ENCODE measurements at places on chromosomes 16 and 17. TPM values are rescaled to one million over a fixed set of nuclear protein-coding genes. Genes with fewer than 3 reads are reported as not detected.

EVPL gene
- total RNA-seq, result 0.16 TPM

TMEM92 gene
- not detected for total RNA-seq

ANKRD40CL gene
- not detected for total RNA-seq

CCL1 gene
- total RNA-seq, result not detected

FZD2 gene
- total RNA-seq, result 3.9 TPM

MMP28 gene
- total RNA-seq, result 51.7 TPM

PPP1R1B gene
- total RNA-seq, result 33.1 TPM

METTL16 gene
- 25.3 TPM for total RNA-seq

CHST4 gene
- total RNA-seq, result 0.26 TPM

NPIPB13 gene
- total RNA-seq, result 25.7 TPM

SLC6A2 gene
- total RNA-seq, result 0.64 TPM

CDYL2 gene
- total RNA-seq, result 24.0 TPM

G6PC1 gene
- not detected for total RNA-seq

FBXL20 gene
- total RNA-seq, result 17.4 TPM

TAT gene
- total RNA-seq, result not detected

SSTR5 gene
- not detected for total RNA-seq

KRTAP2-3 gene
- total RNA-seq, result not detected

SYNRG gene
- total RNA-seq, result 40.8 TPM

CLEC19A gene
- total RNA-seq, result not detected

OTOP3 gene
- total RNA-seq, result not detected

KCTD19 gene
- total RNA-seq, result not detected

MYL4 gene
- total RNA-seq, result 1.5 TPM
